ENCODE measurements at places on chromosomes 16 and 17.

DNA sequence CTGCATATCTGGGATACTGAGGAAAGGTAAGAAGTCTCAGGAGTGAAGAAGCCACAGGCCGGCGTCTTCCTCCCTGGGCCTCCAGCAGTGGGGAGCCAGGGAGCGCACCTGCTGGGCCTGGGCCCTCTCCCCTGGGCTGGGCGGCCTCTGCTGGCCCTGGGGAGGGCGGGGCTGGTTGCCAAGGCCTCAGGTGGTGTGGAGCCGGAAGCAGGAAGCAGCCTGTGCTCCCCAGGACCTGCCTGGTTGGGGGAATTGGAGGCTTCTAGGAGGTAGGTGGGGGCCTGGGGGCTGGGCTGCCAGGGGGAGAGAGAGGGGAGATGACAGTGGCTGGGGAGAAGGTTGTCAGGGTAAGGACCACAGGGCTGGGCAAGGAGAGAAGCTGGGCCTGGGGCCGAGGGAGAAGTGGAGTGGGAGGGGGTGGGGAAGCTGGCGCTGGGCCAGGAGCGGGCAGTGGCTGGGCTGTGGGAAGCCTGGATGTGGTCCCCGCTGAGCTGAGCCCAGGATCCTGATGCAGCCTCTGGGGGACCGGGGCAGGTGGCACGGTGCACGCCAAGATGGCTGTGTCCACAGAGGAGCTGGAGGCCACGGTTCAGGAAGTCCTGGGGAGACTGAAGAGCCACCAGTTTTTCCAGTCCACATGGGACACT, at the start of gene SMIM22:
Gene SMIM22, plus strand, starts transcription at position 189 of the 647 bp plus-strand sequence. Its CDS starts 366 bp downstream, at position 555.
- no peak for DNase-seq

- peak; percentile 36 for DNase-seq
Measured at GRCh38 chr16:66487580-66488275, 60.6 kb downstream of the BEAN1 start.

- DNase-seq = peak; percentile 72
Measured at GRCh38 chr17:16521070-16521727, 29.2 kb upstream of the LRRC75A start.

DNA sequence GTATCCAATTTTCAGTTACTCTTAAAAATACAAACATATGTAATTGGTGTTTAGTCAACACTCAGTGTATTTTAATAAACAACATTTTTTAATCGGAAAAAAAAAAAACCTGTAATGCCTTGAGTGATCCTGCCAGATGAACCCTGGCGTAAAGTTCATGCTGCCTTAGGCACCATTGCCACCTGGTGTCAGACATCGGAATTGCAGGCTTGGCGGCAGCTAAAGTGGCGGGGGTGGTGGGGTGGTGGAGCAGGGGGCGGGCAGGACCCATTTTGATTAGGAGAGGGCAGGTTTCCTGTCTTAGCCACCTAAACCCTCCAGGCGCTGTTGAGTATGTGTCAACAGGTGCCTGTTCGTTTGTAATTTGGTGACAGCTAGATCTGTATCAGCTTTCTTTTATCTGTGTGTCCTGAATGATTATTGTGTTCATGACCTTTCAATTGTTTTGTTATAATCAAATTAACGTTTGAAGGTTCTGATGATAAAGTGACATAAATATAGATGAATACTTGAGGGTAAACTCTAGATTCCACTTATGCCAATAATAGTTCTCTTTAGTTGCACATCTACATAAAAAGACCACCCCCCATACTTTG, 588.7 kb downstream of the CDH13 start:
- peak; percentile 60 for DNase-seq

DNA sequence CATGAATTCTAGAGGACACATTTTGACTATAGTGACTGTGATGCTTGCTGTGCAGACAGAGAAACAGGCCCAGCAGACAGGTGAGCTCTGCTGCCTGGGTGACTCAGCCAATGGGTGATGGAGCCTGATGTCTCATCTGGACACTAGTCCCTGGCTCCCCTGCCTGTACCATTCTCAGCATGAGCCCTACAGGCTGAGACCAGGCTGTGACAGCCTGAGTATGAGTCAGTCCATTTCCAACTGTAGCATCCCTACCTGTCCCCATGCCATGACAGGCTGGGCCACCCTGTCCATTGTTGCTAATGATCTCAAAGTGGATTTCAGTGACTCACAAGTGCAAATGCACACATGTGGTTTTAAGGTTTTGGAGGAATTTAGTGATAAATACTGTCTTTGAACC, 102.5 kb upstream of the EEF2KMT start:
- DNase-seq = no peak

- DNase-seq = no peak
Measured at GRCh38 chr17:74452033-74452840, 14.2 kb upstream of the CD300A start.

- no peak for DNase-seq
Measured at GRCh38 chr16:84988328-84989080, 22.8 kb downstream of the ZDHHC7 start.

- DNase-seq = peak; percentile 80
Measured at GRCh38 chr17:76997981-76998531, 129.9 kb downstream of the MGAT5B start.

DNA sequence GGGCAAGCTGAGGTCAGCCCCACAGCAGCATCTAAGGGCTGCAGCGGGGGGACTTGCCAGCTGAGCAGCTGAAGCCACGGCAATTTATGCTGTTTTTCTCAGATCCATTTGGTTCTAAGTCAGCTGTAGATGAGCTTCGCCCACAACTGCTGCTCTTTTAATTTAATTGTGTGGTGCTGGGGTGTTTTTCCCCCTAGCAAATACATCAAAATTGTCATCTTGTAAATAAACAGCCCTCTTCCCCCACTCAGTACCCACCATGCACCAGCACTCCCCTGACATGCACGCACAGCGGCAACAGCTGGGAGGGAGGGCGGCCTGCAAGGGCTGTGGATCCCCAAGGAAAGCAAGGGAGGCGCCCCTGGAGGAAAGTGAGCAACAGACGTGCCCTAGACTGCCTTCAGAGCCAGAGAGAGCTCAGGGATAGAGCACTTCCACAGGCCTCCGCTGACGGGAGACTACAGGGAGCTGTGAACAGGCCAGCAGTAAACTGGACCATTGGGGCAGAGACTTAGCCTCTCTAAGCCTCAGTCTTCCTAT, 149.5 kb downstream of the TMEM132E start:
- DNase-seq = no peak

DNA sequence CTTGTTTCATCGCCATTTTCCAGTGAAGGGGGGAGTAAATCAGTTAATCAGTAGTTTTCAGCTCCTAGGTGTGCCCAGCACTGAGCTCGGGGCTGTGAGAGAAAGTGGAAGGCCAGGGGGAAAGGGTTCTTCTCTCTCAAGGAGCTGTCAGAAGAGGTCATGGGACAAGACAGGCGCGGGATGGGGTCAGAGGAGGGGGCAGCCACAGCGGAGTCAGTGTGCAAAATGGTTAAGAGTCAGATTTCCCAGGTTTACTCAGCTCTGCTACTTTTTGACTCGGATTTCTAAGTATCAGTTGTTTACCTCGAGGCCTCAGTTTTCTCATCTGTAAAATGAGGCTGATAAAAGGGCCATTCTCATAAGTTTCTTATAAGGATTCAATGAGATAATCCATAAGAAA, 4.3 kb upstream of the XYLT1 start:
- DNase-seq = no peak

DNA sequence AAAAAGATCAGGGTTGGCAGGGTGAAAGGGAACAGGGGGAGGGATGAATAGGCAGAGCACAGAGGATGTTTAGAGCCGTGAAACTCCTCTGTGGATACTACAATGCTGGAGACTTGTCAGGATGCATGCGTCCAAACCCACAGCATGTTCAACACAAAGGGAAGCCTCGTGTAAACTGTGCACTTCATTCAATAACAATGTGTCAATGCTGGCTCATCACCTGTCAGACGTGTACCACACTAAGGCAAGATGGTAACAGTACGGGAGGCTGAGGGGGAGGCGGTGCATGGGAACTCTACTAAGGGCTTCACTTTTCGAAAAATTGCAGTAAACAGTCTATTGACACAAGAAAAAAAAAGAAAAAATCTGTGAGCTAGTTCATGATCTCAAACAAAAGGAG, 63.7 kb downstream of the C16orf95 start:
- DNase-seq = no peak

DNA sequence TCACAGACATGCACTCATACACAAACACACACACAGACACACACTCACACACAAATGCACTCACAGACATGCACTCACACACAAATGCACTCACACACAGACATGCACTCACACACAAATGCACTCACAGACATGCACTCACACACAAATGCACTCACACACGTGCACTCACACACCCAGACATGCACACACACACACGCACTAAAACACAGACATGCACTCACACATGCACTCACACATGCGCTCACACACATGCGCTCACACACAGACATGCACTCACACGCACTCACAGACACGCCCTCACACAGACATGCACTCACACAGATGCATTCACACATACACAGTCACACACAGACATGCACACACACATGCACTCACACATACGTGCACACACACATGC, 2.7 kb upstream of the ZNF469 start:
- DNase-seq = no peak

GRCh38 chr16:11050944-11051343, 106.6 kb downstream of the CLEC16A start:
- DNase-seq = no peak

DNA sequence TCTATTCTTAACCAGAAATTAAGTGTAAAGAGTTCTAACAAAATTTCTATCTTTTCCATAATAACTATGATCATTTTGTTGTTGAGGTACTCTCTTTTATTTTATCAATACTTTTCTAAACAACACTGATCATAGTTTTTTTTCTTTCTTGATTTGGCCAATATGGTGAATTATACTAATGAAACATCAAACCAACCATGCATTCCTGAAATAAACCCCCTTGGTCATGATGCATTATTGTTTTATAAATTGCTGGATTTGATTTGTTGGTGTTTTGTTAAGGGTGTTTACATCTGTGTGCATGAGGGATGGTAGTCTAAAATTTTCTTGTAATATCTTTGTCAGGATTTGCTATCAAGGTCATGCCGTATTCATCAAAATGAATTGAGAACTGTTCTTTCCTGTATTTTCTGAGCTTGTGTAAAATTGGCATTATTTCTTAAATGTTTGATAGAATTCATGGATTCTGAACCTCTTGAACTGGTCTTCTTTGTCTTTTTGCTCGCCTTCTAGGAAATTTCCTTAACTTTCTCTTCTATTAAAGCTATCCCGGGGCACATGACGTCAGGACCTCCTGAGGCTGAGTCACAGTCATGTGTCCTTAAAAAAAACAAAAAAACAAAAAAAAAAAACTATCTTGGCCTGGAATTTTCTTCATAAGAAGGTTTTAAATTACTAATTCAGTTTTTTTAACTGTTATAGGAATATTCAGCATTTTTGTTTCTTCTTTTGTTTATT, 3.9 kb upstream of the TRIM25 start:
- DNase-seq = no peak

- peak; percentile 1 for DNase-seq
Measured at GRCh38 chr16:83420206-83420760, 387.5 kb upstream of the HSBP1 start.

DNA sequence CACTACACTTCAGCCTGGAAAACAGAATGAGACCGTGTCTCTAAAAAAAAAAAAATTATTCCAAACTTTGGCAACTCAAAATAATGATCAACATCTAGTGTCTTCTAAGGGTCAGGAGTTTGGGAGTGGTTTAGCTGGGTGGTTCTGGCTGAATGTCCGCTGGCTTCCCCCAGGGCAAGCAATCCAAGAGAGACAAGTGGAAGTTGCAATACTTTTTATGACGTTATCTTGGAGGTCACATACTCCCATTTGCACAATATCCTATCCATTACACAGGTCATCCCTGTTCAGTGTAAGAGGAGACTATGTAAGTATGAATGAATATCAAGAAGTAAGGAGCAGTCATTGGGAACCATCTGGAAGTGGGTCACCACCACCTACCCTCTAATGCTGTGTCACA, 15.2 kb upstream of the CLEC3A start:
- DNase-seq = no peak

DNA sequence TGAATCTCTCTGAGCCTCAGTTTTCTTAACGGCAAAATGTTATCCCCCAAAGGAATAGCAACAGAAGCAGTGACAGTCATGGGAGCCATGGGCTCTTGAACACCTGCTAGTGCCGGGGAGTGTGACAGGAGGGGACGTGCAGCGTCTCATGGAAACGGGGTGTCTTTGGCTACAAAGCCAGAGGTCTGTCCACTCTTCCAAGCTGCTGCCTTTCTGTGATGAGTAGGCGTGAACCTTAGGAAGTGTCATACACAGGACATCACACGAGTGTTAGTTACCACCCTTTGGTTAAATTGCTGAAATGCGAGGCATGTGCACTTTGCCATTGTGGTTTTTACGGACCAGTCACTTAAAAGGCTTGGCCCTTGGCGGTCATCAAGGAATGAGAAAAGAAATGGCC, 93.4 kb downstream of the IRF8 start:
- DNase-seq = no peak

GRCh38 chr17:1834380-1835149, 4.8 kb downstream of the RPA1 start:
- no peak for DNase-seq

GRCh38 chr16:84593825-84594724, 23.8 kb downstream of the COTL1 start:
- no peak for DNase-seq

DNA sequence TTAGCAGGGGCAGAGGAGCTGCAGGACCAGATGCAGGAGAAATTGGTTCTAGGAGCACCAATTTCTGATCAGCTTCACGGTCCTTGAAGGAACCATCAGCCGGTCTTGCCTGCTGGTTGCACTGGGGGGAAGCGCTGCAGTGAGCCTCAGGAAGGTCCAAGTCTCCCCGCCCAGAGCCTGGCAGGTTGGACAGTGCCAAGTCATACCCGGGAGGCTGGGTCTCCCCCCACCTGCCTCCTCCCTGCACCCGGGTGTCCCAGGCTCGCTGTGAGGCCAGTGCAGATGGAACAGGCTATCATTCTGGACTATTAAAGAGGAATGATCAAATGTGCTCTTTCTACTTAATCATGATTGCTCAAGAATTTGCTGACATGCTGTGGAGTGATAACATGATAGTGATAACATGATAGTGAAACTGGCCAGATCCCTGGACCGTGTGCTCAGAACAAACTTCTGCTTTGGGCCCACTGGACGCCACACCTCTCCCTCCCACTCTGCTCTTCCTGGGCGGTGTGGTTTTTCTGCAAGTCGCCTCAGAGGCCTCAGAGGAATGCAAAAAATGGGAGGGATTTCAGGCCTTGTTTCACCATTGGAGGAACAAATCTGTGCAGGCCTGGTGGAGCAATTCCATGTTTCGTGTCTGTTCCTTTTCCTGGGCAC, 236.0 kb downstream of the IRF8 start:
- no peak for DNase-seq

- DNase-seq = peak; percentile 95
Measured at GRCh38 chr17:48483471-48484131, 47.2 kb downstream of the HOXB1 start.

- DNase-seq = no peak
Measured at GRCh38 chr16:66328282-66328681, 38.2 kb upstream of the CDH5 start.

- no peak for DNase-seq
Measured at GRCh38 chr17:67518876-67519275, 141.8 kb downstream of the PITPNC1 start.

DNA sequence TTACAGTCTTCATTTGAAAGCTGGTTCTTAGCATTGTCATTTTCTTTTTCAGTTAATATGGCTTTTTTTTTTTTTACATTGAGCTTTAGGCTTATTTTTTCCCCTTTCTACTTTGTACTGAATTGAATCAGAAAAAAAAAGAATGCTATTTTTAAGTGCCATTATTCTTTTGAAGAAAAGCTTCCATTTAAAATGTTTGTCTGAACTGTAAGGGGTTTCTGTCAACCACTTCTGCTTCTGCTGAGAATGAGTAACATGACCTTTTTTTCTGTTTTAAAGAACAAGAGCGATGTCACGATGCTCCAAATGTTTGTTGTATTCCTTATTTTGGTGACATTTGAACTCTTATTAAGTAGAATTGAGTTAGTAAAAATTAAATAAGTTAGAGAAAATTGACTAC, 50.0 kb downstream of the MRTFB start:
- peak; percentile 16 for DNase-seq

Data from Kasumi-1 (cell line).